H4 (cell line): ENCODE measurements at places on chromosomes 7 and 10. TPM values are rescaled to one million over a fixed set of nuclear protein-coding genes. Genes with fewer than 3 reads are reported as not detected.
A peak's percentile ranks its signal among the peaks of the same experiment; 100 is the strongest.

DNA sequence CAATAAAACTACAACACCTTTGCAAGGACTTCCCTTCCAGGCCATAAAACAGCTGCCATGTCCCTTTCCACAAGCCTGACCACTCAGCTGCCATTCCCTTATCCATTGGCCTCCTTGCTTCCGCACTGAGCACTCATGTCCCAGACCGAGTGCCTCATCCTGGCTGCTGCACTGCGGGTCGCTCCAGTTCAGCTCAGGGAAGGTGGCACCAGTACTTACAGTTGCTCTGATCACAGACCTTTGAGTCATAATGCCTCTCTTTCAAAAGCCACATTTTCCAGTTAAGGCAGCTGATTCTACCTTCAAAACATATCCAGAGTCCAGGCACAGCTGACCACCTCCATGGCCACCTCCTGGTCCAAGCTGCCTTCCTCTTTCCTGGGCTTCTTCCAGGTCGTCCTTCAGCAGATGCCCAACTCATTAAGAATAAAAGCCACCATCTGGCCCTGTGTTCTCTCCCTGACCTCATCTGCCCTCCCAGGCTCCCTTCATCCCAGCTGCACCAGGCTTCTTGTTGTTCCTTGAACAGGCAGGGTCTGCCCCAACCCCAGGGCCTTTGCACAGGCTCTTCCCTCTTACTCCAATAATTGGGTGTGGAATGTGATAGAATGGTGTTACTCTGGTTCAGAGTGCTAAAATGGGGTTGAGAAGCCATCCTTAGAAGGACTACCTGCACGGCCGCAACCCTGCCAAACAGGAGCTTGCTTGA is 64.5 kb downstream of the RAMP3 start:
- no peak for DNase-seq

DNA sequence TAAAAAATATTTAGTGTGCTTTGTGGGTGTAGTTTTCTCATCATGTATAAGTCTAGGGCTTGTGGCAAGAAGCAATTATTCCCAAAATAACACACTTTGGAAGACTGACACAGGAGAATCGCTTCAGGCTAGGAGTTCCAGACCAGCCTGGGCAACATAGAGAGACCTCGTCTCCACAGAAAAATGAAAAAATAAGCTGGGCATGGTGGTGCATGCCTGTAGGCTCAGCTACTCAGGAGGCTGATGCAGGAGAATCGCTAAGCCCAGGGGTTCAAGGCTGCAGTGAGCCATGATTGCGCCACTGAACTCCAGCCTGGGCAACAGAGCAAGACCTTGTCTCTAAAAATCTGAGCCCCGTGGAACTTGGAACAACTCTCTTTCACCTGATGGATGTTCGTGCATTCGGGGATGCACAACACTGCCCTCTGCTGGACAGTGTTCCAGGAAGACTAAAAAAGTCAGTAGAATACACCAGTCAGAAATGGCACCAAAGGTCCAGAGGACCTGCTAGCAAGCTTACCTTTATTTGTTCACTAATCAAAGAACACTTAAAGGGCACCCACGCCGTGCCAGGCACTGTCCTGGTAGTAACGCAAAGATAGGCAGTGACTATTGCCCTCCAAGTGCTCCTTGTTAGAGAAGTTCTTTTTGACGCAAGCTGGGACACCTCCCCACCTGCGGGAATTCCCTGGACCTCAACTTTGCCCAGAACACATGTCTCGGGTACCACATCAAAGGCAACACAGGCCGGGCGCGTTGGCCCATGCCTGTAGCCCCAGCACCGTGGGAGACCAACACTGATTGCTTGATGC is 81.9 kb upstream of the CALN1 start:
- peak; percentile 69 for DNase-seq

- no peak for DNase-seq
Measured at GRCh38 chr10:29725133-29725720, 90.5 kb upstream of the SVIL start.

CCDC136 gene
- total RNA-seq = 5.0 and 5.2 TPM in 2 replicates

DNA sequence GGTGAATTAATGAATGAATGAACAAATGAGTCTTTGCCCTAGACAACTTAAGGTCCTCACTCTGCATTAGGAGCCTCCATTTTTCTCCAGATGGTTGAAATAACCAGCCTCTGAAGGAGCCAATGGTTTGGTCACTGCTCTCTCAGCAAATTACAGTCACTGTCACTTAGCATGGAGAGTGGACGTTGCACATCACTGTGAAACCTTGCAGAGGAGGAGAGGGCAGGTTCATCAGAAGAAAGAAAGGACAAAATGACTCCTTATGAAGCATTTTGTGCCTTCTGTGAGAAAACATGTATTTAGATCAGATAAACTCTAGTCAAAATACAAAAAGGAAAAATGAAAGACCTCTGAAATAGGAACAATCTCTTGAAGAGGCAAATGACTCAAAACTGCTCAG is 6.6 kb upstream of the ATP6V0A4 start:
- DNase-seq = no peak

EBLN1 gene
- total RNA-seq = not detected in 2 replicates

GRCh38 chr7:57399972-57400371 is 50.0 kb upstream of the ZNF716 start:
- DNase-seq = no peak

DNA sequence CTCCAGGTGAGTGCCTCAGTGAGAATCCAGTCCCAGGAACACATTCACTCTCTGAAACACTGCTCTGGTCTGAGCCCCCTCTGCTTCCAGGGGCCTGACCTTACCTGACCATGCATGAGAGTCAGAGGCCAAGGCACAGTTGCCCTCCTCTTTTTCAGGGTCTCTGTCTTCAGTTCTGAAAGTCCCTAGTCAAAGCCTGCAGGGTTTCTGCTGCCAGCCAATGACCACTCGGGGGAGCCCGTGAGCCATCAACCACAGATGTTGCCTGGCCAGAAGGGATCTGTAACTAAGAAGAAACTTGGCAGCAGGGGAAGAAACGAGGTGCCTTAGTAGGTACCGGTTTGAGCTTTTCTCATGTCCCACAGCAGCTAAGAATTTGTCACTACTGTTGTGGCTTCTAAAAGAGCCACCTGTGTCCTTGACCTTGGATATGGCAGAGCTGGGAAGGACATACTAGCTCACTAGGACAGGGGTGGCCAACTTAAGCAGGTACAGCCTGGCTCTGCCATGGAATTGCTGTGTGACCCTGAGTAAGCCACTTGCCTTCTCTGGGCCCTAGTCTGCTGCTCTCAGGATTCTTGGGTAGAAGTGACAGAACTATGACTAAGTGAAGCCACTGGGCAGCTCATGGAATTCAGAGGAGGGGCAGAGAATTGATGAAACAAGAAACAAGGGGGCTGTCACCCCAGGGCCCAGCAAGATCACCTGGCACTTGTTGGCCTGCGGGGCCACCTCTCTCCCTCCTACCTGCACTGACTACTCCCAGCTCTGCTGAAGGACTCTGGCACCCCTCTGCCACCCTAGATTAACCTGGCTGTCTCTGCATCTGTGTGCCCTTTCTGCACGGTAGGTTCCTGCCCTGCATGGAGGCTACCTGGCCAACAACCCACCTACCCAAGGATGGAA is 83.8 kb upstream of the GPR26 start:
- DNase-seq = peak; percentile 63

DNA sequence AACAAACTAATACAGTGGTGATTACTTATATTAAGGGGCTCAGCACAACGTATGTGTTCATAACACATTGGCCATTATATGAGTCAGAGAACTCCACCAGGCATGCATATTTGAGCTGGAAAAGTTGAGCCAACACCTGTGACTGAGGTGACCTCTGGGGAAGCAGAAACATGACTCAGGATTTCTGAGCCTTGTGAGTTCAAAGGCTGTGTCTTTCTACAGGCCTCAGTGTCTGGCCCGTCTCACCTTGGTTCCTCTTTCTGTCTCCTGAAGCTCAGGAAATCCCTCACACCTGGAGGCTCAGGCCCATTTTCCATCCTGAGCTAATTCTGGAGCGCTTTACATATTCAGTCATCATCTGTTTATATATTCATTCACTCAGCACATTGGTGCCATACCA is 230.9 kb upstream of the AGK start:
- no peak for DNase-seq

- peak; percentile 81 for DNase-seq
Measured at GRCh38 chr10:67779465-67780203, 58.4 kb downstream of the DNAJC12 start.

GRCh38 chr7:12584930-12585329 is 14.4 kb downstream of the SCIN start:
- DNase-seq = peak; percentile 40

DNA sequence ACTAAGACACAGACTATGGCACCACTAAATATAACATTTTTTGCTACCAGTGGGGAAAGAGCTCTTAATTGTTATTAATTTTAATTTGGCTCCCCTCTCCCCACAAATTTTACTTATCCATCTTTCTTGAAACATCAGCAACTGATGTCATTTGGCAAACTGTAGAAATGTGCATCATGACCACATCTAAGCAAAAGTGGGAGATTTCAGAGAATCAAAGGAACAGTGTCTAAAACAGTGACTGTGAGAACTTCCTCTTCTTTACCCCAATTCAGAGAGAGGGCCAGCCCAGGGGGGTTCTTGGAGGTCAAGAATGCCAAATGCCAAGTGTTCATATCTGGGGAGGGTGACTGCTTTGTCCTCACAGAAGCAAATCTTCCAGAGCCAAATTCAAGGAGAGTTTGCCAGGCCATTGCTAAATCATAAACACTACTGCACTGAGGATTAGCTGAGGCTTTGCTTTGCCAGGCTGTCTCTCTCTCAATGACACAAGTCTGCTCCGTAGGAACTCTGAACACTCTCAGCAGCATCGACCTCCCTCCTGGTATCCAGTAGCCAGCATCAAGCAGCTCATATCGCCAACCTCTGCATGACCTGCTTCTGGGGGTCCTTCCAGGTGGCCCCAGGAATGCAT is 65.6 kb downstream of the ITIH5 start:
- DNase-seq = no peak

- no peak for DNase-seq
Measured at GRCh38 chr10:78742730-78743615, 325.8 kb upstream of the ZMIZ1 start.
